MG63 (cell line): ENCODE measurements at places on chromosomes 3 and 15. TPM values are rescaled to one million over a fixed set of nuclear protein-coding genes. Genes with fewer than 3 reads are reported as not detected.

The SLC27A2 gene
- total RNA-seq = 0.03 TPM in 1 of 2 replicates, not detected in the other

The AMOTL2 gene
- 172 and 180 TPM in 2 replicates for total RNA-seq

The CMTM7 gene
- total RNA-seq = 1.7 TPM in 1 of 2 replicates, not detected in the other

The MEX3B gene
- total RNA-seq = 4.0 and 6.2 TPM in 2 replicates

The GP5 gene
- not detected in 2 replicates for total RNA-seq

The UROC1 gene
- not detected in 2 replicates for total RNA-seq
